Stimulated activated CD8-positive, alpha-beta memory T cell treated with anti-CD3 and anti-CD28 coated beads, Interleukin-7, amount 100 ng/mL, for 4 hours (primary cell): ENCODE measurements at places on chromosomes 6 and 20.
A peak's percentile ranks its signal among the peaks of the same experiment; 100 is the strongest.

- no peak for DNase-seq
These were observed 13.5 kb downstream of the CCR6 start for GRCh38 chr6:167136376-167136775.

- DNase-seq, result no peak
These were observed 44.8 kb downstream of the ATRN start for GRCh38 chr20:3515379-3516170.

DNA sequence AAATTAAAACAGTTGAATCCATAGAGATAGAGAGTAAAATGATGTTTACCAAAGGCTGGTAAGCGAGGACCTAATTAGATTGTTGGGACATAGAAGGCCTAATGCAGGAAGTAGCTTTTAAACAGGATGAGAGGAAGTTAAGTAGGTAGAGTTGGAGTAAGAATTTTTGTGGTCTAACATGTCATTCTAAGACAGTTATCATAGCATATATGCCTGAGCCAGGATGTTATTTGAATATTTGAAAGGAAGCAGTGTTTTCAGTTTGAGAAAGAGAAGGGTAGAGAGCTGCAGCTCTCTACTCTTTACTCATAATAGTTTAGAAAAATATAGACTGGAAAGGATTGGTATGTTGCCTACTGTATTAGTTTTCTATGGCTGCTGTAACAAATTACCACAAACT, 121.6 kb downstream of the MEI4 start:
- DNase-seq, result no peak

DNA sequence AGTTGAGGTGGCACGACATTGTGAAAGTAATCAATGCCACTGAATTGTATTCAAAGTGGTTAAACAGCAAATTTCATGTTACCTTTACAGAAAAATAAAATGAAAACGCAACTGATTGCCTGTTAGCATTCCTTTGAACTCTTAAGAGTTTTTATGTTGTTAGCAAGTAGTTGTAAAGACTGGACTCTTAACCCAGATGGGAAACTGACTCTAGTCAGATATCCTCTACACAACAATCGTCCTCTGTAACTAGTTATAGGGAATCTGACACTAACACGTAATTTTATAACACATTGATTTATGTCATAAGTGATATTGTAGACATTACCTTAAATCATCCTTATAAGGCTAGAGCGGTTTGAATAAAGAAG, 3.0 kb upstream of the FBXO9 start:
- no peak for DNase-seq

GRCh38 chr20:61844621-61845020, 221.1 kb downstream of the TAF4 start:
- DNase-seq, result no peak

DNA sequence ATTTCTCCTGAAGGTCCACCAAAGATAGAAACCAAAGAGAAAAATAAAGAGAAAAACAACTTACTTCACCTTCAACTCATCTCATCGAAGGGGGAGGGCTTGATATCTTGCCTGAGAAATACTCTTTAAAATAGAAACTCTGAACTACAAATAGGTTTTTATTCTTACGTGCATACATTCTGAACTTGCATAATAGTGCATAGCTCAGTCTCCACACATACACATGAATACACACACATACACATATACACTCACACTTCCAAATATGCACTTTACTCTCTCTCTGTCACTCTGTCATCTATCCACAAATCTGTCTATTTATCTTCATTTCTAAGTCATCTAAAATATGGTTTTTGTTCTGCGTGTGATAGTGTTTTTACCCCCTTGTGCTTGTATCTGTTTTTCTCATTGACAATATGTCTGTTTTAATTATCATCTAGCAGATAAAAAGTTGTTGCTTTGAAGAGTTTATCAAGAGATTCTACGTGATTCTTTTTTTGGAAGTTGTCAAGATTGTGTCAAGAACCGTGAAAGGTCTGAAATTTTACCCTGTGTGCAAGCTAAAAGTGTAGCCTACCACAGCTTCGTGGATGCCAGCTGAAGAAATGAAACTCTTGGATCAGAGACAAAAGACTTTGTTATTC, 468.8 kb downstream of the EPM2A start:
- DNase-seq, result no peak

DNA sequence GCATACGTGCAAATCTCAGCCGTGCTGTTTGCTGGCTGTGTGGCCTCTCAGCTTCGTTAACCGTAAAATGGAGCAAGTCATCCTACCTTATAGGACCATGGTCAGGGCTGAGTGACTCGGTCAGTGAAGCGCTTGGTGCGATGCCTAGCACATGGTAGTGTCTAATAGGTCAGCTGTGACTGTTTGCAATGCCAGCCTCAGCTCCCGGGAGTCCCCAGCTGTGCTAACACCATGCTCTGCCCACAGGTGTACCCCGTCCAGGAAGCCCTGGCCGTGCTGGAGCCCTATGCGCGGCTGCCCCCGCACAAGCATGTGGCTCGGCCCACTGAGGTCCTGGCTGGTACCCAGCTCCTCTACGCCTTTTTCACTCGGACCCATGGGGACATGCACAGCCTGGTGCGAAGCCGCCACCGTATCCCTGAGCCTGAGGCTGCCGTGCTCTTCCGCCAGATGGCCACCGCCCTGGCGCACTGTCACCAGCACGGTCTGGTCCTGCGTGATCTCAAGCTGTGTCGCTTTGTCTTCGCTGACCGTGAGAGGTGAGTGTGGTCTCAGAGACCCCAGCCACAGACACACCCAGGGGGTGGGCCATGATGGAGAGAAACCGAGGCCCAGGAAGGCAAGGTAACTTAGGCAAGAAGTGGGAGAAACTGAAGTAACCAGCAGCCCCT, 10.6 kb downstream of the TRIB3 start:
- no peak for DNase-seq

DNA sequence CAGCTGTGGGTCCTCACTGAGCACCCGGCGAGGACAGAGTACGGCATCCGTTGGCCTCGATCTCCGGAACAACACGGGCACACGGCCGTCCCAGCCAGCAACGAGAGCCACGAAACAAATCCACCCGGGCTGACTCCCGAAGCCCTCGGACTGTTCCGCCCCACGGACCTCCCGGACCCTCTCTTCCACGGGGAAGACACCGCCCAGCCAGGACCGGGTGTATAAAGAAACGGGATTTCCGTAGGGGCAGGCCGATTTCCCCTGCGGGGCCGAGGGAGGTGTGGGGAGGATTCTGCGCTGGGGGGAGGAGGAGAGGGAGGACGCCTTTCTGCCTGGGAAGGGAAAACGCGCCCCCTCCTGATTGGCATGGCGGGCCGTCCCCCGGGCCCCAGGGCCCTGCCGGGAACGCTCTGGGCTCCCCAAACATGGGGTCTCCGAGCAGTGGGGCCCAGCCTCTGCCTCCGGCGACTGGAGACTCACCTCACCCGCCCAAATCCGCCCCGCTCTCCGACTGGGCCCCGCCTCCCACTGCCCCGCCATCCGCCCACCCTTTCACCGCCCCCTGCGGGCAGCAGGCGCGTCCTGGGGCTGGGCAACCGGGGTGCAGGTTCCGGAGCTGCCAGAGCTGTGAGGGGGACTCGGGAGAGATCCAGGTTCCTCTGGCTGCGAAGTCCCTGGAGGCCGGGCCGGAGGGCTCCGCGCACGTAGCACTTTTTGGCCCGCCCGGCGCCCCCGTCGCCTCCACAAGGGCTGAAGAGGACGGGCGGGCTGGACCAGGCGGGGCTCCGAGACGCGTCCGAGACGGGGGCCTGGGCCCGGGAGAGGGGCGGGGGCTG, 679 bp upstream of the PPDPF start:
- peak; percentile 68 for DNase-seq

GRCh38 chr20:23955896-23956295, 32.7 kb downstream of the GGTLC1 start:
- DNase-seq, result no peak

- DNase-seq, result no peak
These were observed 338.1 kb downstream of the SYNE1 start for GRCh38 chr6:152298848-152299735.

- no peak for DNase-seq
These were observed 26.2 kb upstream of the OPRM1 start for GRCh38 chr6:154012852-154013251.

DNA sequence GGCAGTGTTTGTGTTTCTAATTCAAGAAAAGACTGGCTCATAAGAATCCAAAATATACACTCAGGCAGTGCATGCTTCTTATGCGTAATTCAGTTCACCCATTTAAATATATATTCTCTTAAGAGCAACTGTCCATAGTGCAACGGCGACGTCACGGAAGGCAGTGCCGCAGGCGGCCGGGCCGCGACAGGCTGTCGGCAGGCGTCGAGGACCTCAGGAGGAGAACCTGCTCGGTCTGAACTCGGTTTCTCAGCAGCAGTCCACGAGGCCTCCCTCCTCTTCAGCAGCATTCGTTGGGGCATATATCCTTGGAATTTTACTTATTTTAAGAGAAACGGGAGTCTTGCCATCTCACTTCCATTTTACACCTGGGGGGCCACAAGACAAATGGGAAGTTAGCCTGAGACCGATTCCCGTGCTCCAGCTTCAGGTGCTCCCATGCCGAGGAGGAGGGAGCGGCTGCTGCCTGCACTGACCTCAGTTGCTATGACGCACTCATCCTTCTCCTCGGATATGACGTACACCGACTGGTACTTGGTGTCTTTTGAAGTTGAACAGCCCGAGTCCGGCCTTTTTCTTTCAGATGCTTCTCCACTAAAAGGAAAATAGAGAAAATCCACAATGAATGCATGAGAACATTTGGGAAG, 8.2 kb downstream of the DLL1 start:
- DNase-seq, result no peak

DNA sequence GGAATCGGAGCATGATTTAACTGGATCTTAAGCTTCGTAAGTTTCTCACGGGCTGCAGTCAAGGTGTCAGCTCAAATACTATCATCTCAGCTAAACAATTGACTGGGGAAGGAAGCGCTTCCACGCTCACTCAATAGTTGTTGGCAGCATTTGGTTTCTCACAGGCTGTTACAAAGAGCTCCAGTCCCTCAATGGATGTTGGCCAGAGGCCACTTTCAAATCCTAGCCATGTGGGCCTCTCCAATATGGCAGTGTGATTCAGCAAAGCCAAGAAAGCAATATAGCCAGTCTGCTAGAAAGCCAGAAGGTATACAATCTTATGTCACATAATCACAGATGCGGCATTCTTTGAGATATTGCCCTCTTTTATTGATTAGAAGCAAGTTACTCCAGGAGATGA, 98.3 kb upstream of the PHACTR1 start:
- no peak for DNase-seq

DNA sequence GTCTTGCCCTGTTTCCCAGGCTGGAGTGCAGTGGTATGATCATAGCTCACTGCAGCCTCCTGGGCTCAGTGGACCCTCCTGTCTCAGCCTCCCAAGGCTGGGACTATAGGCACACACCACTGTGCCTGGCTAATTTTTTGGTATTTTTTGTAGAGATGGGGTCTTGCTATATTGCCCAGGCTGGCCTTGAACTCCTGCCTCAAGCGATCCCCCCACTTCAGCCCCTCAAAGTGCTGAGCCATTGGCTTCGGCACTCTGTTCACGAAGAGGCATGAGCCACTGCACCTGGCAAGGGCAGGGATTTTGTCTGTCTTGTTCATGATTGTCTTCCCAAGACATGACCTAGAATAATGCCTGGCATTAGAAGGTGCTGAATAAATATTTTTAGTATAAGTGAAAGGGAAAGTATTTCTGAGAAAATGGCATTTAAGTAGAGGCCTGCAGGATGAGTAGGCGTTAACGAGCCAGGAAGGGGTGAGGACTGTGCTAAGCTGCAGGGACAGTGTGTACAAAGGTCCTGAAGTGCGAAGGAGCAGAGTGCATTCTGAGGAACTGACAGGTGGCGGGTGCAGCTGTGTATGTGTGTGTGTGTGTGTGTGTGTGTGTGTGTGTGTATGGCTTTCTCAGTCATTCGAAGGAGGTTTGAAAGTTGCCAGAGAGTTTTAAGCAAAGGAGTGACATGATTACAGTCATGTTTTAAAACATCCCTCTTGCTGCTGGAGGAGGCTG, 43.0 kb downstream of the VEGFA start:
- DNase-seq, result peak; percentile 13

GRCh38 chr6:85113934-85114580, 335.8 kb upstream of the NT5E start:
- no peak for DNase-seq

DNA sequence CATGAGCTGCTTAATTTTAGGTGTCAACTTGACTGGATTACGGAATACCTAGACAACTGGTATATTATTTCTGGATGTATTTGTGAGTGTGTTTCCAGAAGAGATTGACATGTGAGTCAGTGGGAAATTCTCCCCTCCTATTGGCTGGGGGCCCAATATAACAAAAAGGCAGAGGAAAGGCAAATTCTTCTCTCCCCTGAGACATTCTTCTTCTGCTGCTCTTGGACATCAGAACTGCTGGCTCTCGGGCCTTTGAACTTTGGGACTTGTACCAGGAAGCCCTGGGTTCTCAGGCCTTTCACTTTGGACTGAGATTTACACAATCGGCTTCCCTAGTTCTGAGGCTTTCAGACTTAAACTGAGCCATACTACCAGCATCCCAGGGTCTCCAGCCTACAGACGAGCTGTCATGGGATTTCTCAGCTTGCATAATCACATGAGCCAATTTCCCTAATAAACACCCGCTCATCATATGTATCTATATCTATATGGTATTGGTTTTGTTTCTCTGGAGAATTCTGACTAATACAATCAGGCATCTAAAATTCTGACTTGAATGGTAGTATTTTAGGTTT, 7.6 kb upstream of the BTN3A3 start:
- no peak for DNase-seq

DNA sequence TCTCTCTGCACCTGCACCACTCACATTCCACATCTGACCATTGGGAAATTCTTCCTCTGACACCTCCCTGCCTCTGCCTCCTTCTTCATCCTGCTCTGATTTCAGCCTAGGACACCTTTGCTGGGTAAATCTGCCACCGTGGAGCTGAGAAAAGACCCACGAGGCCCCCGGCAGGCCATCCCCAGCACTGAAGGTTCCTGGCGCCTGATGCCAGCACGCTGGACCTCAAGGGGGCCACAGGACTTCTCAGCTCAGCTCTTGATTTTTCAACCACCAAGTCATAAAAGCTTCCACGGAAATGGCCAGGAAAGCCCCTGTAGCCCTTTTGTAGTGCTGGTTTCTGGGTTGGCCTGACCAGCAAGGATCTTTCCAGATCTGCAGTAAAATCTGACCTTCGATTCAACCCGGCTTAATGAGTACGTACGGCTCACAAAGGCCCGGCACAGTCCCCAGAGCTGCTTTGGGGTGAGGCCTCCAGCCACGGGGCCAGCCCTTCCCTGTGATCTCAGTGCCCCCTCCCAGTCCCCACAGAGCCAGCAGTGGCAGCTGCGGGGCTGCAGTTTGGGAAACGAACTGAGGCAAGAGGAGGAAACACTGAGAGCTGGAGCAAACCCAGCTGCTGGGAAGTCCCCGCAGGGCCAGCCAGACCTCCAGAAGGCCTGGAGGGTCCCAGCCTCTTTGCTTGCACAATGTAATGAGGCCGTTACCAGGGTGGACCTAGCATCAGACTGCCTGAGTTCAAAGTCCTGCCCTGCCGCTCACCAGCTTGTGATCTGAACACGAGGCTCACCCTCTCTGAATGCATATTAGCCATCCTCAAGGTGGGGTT, 157.5 kb downstream of the BMP7 start:
- no peak for DNase-seq

DNA sequence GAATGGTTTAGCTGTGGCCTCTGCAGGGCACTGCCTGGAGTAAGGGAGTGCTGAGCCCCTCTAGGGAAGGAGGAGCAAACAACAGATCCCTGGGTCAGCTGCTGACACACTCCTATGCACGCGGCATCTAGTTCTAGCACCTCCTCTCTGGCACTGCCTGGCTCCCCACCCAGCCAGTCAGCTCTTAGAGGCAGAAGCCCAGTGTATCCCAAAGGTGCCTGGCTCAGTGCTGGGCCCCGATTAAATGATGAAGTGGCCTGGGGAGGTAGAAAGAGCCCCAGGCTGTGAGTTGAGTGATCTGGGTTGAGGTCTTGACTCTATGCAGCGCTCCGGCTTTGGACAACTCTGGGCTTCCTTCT, 7.6 kb upstream of the VEGFA start:
- DNase-seq, result no peak
